Transverse colon (tissue), 4 donors: ENCODE measurements at places on chromosomes 13 and 19. TPM values are rescaled to one million over a fixed set of nuclear protein-coding genes. Genes with fewer than 3 reads are reported as not detected.
A peak's percentile ranks its signal among the peaks of the same experiment; 100 is the strongest.

DNA sequence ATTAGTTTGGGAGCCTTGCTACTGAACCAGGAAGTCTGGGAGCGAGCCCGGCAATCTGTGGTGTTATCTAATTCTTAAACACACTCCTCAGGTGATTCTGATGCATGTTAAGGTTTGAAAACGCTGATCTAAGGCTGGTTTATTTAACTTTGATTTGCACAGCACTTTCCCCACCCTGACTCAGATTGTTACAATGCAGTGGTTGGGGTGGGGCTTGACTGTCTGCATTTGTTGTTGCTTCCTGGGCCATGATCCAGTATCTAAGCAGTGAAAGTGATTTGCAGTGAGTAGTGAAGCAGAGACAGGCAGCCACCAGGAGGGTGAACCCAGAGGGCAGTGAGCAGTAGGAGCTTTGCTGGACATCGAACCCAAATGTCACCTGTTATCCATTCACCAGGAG is 81.6 kb upstream of the ARGLU1 start:
- peak; percentile 56 for DNase-seq

DNA sequence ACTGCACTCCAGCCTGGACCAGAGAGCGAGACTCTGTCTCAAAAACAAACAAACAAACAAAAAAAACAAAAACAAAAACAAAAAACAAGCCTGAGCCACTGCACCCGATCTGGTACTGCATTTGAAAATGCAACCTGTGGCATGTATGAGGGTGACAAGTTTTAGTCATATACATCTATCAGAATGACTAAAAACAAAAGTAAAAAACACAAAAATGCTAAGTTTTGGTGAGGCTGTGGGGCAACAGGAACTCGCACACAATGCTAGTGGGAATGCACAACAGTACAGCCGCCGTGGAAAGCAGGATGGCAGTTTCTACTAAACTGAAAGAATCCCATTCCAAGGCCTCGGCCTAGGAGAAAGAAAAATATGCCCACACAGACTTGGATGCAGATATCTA is 7.8 kb downstream of the EBPL start:
- DNase-seq, result no peak

DNA sequence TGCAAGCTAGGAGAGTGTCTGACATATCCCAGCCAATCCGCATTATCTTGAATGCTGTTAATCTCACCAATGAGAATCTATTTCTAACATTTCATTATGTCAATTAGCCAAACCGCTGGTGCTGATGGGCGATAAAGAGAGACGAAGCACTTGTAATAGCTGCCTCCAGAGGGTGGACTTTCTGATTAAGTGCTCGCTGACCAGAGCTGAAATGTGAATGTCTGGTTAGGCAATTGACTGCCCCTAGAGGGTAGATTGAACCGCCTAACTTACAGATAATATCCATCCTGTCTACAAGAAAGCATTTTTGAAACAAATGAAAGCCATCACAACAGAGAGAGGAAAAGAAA is 552 bp upstream of the GRWD1 start:
- DNase-seq, result no peak

DNA sequence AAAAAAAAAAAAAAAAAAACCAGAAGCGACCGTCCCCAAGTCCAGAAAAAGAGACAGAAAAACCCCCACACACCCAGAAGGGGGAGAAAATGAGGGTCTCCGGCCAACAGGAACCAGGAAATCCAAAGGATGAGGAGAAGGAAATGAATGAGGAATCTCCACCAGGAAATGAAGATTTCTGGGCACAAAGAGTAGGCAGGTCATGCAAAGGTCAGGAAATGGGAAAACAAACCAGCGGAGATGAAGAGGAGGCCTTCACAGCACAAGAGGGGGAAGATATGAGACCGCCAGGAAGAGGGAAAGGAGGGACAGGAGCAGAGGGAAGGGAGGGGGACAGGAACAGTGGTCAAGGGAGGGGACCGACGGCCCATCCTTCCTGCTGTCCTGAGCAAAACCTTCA is 5.8 kb downstream of the TEAD2 start:
- DNase-seq, result no peak

DNA sequence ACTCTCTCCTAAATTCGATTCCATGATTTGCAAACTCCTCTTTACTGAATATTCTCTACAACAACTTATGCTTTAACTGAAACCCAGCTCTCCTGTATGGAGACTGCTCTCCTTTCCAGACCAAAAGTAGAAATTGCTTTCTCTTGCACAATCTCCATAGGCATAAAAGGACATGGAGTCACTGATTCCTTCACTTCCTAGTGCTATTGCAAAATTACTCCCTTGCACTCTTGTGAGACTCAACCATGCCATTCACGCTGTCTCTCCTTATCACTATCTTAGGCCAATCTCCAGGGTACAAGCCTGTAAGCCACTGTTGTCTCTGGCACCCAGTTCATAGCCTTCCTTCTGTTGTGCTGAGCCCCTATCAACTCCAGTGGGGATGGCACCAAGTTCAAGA is 30.6 kb downstream of the SERPINE3 start:
- no peak for DNase-seq

DNA sequence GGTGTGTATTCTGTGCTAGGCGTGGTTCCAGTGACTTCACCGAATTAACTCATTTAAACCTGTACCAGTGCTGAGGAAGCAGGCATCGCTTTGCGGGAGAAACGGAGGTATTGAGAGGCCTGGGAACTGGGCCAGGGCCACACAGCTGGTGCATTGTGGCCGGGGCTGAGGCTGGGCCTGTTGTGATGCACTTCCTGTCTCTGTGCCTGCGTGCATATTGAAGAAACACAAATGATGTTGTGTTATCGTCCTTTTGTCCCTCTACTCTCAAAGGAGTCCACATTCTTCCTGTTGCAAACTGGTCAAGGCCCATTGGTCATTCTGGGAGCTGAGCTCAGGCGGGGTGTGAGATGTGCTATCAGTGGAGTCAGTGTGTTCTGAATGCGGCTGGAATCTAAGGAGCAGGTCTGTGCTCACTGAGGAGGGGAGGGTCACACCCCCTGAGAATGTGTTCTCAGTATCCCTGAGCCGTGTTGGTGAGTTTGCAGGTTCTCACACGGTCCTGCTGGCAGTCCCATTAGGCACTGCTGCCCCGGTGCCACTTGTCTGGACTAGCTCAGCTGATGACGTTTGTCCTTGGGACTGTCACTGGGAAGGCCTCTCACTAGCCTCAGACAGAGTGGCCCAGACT is 62.1 kb downstream of the ARHGEF7 start:
- peak; percentile 53 for DNase-seq

GRCh38 chr19:44615863-44616247 is 2.5 kb downstream of the IGSF23 start:
- DNase-seq, result no peak

- DNase-seq, result no peak
Observed at GRCh38 chr19:8323781-8324185, 2.5 kb downstream of the RPS28 start.

FEM1A gene
- 63.5 TPM for total RNA-seq

ZNF772 gene
- total RNA-seq, result 4.9 TPM

GRCh38 chr19:39532233-39533002 is at the start of gene EID2B:
TSS of gene EID2B (minus strand) at chr19:39532852. CDS start at chr19:39532802, 50 bp downstream.
- DNase-seq, result peak; percentile 95

ZNF729 gene
- total RNA-seq, result not detected

AXL gene
- 52.4 TPM for total RNA-seq

DNA sequence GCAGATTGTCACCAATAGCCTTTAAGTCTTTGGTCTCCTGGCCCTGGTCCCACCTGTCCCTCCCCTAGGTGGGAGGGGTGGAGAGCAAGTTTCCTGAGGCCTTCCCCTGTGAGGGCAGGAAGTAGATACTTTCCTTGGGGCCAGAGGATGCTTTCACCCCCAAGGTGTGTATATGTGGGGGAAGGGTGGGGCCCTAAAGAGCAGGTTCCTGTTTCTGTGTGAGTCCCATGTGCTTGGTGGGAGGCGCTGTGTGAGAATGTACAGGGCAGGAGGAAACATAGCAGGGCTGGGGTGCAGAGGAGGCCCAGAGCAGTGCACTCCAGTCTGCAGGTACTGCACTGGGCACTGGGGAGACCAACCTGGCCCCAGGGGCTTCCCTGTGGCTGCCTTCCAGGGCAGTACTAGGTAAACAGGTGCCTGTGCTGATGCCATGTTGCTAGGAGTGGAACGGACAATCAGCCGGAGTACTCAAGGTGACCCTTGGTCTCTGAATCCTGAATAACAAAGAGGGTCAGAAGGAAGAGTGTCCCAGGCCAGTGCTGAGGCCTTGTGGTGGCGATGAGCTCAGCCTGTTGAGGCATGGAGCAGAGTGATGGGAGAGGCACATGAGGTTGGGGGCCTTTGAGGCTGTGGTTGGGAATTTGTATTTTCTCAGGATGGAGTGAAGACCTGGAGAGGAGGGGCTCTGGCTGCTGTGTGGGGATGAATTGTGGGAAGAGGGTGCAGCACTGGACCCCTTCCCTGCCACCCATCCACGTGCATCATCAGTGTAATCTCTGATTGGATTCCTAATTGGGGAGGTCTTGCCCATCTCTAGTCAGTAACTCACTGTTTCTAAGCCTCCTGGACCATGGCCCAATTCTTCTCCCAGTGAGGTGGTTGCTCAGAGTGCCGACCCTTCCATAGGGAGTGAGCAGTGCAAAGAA is 5.1 kb downstream of the EGLN2 start:
- peak; percentile 83 for DNase-seq

GRCh38 chr19:38252941-38253691 is 3.1 kb downstream of the PPP1R14A start:
- DNase-seq, result no peak

- no peak for DNase-seq
Observed at GRCh38 chr13:77807431-77808135, 110.1 kb downstream of the SLAIN1 start.

DNA sequence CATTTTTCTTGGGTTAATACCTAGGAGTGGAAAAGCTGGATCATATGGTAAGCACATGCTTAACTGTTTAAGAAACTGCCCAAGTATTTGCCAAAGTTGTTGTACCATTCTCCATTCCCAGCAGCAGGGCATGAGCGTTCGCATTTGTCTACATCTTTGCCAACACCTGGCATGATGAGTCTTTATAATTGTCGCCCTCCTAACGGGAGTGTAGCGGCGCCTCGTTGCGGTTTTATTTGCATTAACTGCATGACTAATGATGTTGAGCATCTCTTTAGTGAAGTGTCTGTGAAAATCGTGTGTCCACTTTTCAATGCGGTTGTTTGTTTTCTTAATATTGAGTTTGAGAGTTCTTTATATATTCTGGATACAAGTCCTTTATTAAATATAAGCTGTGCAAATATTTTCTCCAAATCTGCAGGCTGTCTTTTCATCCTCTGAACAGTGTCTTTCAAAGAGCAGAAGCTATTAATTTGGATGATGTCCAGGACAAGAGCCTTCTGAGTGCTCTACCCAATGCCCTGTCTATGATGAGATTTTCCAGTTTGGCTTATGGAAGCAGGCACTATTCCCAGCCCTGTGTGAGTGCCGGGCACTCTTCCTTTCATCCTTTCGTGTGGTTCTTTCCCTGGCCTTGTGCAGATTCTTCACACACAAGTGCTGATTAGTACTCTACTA is 202.0 kb downstream of the FOXO1 start:
- DNase-seq, result no peak

COX6B2 gene
- total RNA-seq, result 15.1 TPM

GRCh38 chr13:48500652-48501197 is 32.2 kb downstream of the RCBTB2 start:
- DNase-seq, result no peak

- DNase-seq, result peak; percentile 70
Observed at GRCh38 chr19:3618144-3618810, 8.3 kb downstream of the CACTIN start.

GRCh38 chr19:35513628-35514281 is at the start of gene DMKN:
TSS of gene DMKN (minus strand) at chr19:35513649. CDS start at chr19:35513475, 174 bp downstream.
- no peak for DNase-seq
